ENCODE measurements at places on chromosomes 7 and 10. TPM values are rescaled to one million over a fixed set of nuclear protein-coding genes. Genes with fewer than 3 reads are reported as not detected.

DNA sequence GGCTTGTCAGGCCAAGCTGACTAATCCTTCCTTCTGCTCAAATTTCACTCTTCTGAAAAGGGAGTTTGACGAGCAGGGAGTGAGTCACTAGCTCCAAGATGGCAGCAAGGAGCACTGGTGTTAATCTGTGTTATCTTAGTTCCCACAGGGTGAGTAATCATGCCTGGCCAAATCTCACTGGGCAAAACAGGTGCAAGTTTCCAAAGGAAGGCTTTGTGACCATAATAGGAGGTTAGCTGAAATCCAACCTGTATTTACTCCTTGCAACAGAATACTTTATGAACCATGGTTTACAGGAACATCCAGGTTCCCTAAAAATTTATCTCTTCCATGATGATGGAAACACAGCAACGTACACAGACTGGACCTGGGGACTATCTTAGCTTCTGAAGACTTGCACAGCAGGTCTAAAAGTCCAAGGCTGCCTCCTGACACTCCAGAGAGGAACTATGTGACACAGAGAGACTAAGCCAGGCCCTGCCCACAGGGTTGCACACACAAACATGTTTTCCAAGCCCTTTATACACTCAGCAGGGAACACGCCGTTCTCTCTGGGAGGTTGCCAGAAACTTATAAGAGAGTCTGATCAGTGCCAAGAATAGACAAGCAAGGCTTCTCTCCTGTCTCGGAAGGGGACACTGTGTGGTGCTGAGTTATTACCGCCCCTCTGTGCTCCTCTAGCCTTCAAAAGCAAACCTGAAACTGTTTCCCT is 46.3 kb downstream of the PDK4 start:
- peak; percentile 99 for DNase-seq

- no peak for DNase-seq
These were observed 76.8 kb downstream of the LANCL2 start for GRCh38 chr7:55441774-55442522.

DNA sequence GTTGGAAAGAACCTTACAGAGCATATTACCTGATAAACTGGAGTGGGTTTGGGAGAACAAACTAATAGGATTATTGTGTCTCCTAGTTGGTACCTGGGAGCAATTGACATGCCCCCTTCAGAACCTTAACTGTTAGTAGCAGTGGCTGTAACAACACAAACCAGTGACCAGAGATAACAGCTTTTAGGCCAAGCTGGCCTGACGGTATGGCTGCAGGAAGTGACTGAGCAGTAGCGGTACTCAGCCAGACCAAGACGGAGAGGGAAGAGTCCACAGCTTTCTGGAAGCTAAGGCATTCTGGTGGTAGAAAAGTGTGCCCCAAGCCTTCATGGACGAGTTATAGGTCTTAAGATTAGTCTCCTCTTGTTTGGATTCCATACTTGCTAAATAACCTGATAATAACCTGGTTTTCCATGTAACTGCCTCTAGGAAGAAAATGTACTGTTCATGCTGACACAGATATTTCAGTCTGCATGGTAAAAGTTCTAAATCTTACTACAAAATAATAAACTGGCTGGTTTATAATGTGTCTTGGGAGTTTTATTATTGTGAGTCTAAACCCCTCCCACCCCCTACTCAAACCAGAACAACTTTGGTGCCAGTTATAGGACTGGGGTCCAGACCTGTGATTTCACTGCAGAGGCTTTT is 11.3 kb downstream of the NOLC1 start:
- DNase-seq, result no peak

GRCh38 chr10:116209781-116210180 is 63.2 kb downstream of the GFRA1 start:
- DNase-seq, result no peak

DNA sequence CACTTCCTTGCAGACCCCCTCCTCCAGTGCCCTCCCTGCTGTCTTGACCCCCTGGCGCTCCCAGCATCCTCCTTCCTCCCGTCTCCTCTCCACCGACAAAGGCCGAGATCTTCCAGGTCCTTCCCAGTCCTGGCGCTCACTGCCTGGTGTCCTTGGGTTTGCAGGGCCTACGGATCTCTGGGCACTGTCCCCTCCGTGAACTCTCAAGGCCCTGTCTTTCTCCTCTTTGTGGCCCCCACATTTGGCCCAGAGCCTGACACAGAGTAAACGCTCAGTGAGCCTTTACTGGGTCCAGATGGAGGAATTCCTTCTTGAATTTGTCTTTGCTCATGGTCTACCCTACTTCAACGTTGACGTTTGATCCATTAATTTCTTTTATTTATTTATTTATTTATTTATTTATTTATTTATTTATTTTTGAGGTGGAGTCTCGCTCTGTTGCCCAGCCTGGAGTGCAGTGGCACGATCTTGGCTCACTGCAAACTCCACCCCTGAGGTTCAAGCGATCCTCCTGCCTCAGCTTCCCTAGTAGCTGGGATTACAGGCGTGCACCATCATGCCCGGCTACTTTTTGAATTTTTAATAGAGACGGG is 29.7 kb downstream of the TMEM270 start:
- no peak for DNase-seq

BAZ1B gene
- total RNA-seq, result 68.4 TPM
